ENCODE measurements at places on chromosomes 12 and 14.
A peak's percentile ranks its signal among the peaks of the same experiment; 100 is the strongest.

- DNase-seq = no peak
Observed at GRCh38 chr14:60736494-60736893, 1.9 kb downstream of the MNAT1 start.

DNA sequence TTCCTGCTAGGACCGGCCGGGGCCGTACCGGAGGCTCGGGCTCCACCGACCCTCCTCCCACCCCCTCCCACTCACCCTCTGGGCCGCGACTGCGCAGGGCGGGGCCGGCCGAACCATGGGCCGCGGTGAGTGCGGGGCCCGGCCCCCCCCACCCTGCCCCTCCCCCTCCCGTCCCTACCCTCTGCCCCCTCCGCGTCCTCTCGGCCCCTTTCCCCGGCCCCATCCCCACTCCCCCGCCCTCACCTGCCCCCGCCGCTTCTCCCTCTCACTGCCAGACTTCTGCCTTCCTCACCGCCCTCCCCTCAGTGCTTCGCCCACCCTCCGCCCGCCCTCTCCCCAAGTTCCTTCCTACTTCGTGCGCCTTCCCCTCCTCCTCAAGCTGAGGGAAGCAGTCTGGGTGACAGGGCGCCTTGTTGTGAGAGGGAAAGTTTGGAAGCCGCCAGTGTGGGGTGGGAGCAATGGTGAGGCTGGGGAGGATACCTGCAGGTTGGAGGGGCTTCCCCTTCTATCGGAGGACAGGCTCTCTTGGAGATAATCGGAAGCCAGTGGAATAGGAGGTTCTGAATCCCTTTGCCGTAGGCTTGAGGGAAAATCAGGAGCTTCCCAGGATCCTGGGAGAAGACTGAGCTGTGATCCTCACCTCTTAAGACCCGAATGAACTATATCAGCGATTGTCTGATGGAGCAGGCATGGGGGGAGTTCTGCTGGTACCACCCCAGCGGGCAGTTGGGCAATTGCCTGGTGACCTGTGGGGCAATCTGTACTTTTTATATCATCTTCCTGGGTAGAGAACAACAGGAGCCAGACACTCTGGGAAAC lies 472 bp downstream of the MBD6 start:
- DNase-seq = peak; percentile 72

GRCh38 chr12:13165617-13166041 lies 30.9 kb upstream of the EMP1 start:
- peak; percentile 84 for DNase-seq

DNA sequence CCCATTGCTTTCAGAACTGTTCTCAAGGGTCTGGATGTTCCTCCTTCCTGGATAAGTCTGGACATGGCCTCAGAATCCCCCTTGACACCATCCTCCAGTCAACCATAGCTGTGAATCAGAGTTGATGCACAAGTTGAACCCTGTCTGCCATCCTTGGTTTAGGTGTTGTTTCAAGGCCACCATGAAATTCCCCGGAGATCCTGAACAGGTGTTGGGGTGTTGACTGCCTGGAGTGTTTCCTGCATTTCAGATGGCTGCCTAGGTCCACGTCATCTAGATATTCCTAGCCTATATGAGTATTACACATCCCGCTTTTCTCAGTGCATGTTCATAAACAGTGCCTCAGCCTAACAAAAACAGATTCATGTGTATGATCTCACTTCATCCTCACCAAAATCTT lies 86.7 kb upstream of the PWP1 start:
- DNase-seq = no peak

GRCh38 chr12:38544330-38545066 lies 227.9 kb downstream of the ALG10B start:
- no peak for DNase-seq

DNA sequence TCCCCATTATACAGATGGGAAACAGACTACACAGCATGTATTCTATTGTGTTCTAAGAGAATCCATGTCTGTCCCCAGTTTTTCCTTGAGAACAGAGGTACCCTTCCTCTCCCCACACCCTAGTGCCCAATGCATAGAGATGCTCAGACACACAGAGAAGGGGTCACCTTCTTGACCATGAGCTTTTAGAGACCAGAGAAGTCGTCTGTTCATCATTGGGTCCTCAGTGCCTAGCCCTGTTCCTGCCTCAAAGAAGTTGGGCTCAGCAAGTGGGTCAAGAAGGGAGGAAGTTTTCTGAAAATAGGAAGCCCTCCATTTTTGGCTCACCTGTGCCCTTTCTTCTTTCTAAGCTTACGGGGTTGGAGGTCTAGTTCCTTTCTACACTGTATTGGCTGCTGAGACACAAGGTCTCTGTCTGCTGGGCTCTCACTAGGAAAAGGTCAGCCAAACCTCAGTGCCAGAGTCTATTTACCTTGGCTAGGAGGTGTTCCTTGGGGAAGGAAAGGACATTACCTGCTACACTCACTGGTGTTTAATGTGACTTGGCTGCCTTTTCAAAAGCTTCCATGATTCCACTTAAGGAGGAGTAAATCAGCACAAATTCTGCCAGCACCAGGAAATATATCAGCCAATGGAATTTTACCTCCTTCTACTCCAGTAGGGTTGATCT lies 198.5 kb upstream of the PWP1 start:
- DNase-seq = no peak

GRCh38 chr14:66804141-66804540 lies 296.2 kb downstream of the GPHN start:
- no peak for DNase-seq

GRCh38 chr14:75515629-75515996 lies 6.7 kb upstream of the BATF start:
- DNase-seq = no peak

DNA sequence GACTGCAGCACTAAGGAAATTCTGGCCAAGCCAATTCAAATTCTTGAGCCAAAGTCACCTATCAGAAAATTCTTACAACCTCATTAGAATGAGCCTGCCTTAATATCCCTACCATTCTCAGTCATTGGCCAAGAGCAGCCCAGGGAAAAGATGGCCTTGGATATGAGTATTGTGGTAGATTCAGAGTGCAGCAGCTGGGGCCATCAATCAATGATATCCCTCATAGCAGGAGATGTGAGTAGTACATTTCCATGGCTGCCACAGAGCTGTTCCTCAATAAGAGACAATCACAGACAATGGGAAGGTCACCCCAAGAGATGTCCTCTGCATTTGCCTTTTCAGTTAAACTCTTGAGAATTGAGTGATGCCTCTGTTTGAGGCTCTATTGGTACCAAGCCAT lies 161.6 kb downstream of the DYRK2 start:
- no peak for DNase-seq

DNA sequence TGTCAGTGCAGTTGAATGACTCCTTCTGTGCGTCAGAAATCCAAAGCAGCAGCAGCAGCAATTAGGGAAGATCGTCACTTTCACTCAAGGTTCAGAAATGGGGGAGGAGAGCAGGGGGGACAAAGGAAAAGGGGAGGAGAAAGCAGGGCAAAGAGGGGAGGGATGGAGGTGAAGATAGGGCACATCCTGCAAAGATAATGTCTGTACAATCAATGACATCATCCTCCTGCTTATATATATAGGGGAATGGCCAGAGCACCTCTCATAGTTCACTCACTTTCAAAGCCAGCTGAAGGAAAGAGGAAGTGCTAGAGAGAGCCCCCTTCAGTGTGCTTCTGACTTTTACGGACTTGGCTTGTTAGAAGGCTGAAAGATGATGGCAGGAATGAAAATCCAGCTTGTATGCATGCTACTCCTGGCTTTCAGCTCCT lies at the start of gene NTS:
NTS (plus strand) TSS at position 265 of the 431 bp plus-strand sequence; CDS start at position 374, 109 bp downstream.
- no peak for DNase-seq

GRCh38 chr12:39365364-39366001 lies 77.4 kb downstream of the KIF21A start:
- DNase-seq = no peak

GRCh38 chr14:32201193-32201815 lies 541 bp upstream of the RNU6-7 start:
- DNase-seq = peak; percentile 91

DNA sequence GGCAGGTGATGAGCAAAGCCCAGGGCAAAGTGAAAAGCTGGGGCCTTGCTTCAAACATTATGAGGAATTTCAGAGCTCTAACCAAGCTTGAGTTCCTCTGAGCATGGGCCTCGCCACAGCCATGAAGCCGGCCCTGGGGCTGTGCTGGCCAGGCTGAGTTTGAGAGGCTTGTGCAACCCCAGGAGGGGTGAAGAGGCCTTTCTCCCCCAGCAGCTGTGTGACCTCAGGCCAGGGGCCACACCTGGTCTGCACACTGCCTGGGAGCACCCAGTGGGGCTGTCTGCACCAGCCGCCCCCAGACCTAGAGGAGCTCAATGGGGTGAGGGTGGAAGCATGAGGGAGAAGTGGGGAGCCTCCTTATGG lies 204.9 kb upstream of the C14orf180 start:
- DNase-seq = no peak

DNA sequence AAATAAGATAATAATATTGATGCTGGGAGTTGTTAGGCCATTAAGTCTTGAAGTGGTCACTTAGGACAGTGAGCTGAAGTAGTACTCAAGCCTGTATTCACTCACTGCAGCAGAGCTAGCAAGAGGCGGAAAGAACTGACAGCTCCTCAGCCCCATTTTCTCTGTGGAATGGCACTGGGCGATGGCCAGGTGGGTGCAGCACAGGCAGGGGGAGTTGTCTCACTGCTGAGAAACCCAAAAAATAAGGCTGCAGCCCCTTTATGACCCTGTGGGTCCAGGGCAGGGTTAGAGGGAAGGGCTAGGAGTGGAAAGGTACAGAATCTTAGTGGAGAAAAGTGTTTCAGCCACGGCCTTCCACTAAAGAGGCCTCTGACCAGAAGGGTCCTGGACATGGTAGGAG lies 35.5 kb downstream of the PDZRN4 start:
- DNase-seq = no peak

DNA sequence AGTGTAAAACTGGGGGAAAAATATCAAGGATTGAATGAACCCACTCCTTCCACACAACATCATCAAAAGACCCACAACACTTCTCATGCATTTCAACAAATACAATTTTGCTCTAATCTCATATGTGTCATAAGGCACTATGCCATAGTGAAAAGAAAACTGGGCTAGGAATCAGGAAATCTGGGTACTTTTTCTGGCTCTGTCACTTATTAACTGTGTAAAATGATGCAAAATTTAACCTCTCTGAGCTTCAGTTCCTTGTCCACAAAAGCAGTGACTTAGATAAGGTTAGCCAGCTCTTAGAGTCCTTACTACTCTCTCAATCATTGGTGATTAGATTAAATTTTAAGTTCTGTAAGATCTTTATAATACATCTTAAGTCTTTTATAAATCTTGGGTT lies 250.5 kb upstream of the SOX5 start:
- no peak for DNase-seq

DNA sequence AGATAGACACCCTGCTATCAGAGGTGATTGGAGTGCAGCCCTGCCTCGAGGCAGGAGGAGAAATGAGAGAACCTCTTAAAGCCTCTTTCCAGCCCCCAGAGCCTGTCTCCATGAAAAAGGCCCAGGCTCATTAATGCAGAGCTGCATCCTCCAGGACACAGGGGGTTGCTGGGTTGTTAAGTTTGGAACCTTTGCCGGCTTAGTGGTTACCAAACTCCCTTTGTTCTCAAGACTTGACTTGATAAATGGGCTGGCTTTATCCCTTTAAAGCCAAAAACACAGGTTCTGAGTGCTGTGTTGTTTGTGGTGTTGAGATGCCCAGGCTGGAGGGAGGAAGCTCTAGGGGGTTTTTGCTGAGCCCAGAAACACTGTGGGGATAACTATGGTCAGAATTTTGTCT lies 71.0 kb downstream of the DAD1 start:
- no peak for DNase-seq

- no peak for DNase-seq
Observed at GRCh38 chr14:86221755-86222154, 691.8 kb downstream of the FLRT2 start.

GRCh38 chr12:109558374-109559199 lies 14.7 kb downstream of the MMAB start:
- DNase-seq = no peak

DNA sequence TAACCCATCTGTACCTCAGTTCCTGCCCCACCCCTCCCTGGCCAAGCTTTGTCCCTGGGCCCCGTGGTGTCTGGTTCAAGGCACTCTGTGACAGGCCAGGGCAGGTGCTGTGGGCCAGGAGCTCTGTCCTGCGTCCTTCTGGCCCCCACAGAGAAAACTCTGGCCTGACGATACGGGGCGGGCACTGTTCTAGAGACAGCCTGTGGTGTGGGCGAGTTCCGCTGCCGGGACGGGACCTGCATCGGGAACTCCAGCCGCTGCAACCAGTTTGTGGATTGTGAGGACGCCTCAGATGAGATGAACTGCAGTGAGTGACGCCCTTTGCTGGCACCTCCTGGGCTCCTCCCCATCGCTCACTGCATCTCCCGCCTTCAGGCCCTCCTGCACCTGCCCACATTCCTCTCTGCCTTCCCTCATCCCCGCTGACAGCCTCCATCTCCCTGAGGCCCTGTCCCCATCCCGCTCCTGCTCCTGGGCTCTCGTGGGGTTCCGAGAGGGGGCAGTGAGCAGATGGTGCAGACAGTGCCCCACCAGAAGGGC lies 22.8 kb upstream of the NXPH4 start:
- no peak for DNase-seq

- peak; percentile 66 for DNase-seq
Observed at GRCh38 chr14:93970965-93971634, 5.3 kb downstream of the ASB2 start.

- DNase-seq = no peak
Observed at GRCh38 chr14:35419429-35419841, 14.9 kb upstream of the NFKBIA start.

DNA sequence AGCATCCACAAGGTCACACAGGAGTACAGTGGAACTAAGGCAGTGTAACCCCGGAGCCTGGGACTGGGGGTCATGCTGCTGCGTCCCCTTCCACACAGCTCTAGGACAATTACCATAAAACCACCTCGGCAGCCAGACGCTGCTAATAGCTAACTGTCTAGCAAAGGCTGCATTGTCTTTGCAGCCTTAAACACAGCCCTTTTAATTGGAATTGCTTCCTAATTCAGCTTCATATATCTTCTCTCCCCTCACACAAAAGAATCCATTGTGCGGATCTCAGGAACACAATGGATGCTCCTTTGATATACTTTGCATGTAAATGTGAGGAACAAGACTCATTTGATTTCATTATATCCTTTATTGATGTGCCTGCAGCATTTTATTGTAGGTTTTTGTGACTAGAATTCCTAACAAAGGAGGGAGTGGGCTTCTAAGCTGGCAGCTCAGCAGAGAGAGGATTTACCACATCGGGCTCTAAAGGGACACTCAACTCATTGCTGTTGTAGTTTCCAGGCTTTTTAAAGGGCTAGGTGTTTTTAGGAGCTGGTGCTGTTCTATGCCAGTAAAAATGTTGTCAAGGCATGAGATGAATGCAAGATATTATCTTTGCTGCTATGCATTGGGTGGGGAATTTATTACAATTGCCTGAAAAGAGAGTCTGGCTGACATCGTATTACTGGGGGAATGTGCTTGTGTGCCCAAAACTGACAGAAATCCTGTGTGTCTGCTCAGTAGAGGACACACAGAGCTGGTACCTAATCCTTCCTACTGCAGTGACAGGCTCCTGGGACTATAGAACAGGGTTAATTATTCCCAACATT lies 30.4 kb upstream of the DACT1 start:
- no peak for DNase-seq

GRCh38 chr14:52013984-52014600 lies 24.7 kb downstream of the RTRAF start:
- no peak for DNase-seq

- DNase-seq = no peak
Observed at GRCh38 chr14:34078117-34078743, 127.4 kb upstream of the EGLN3 start.

Data from activated naive CD4-positive, alpha-beta T cell treated with anti-CD3 and anti-CD28 coated beads, Interleukin-2, amount 50 U/mL, for 72 hours (primary cell).